Activated CD4-positive, alpha-beta memory T cell treated with anti-CD3 and anti-CD28 coated beads for 36 hours (primary cell): ENCODE measurements at places on chromosomes 4 and X. TPM values are rescaled to one million over a fixed set of nuclear protein-coding genes. Genes with fewer than 3 reads are reported as not detected.
A peak's percentile ranks its signal among the peaks of the same experiment; 100 is the strongest.

The PPA2 gene
- total RNA-seq: 113 TPM

The BEND4 gene
- 0.21 TPM for total RNA-seq

The GAGE1 gene
- total RNA-seq: not detected

The ARX gene
- not detected for total RNA-seq

The CT45A3 gene
- total RNA-seq: not detected

The EMCN gene
- not detected for total RNA-seq

The GRIA3 gene
- total RNA-seq: not detected

The SCML2 gene
- 2.2 TPM for total RNA-seq

The PAGE1 gene
- not detected for total RNA-seq

The LNX1 gene
- total RNA-seq: not detected

The EDA2R gene
- 1.3 TPM for total RNA-seq

The FAM193A gene
- 21.7 TPM for total RNA-seq

The CWH43 gene
- not detected for total RNA-seq

The CSN1S1 gene
- not detected for total RNA-seq

The SCD5 gene
- total RNA-seq: 0.14 TPM

GRCh38 chr4:7632971-7633370 is 198.2 kb upstream of the PSAPL1 start:
- H3K27ac ChIP-seq: no peak overlapping the region
- peaks cover 8% of the 10 kb centered on the region for H3K27me3 ChIP-seq
- H3K4me1 ChIP-seq: peaks cover 9% of the 10 kb centered on the region
- H3K36me3 ChIP-seq: no peaks in the 10 kb centered on the region

GRCh38 chr4:94595880-94596483 is 144.2 kb downstream of the PDLIM5 start:
- no peak overlapping the region for H3K4me3 ChIP-seq
- DNase-seq: no peak
- no peaks in the 10 kb centered on the region for H3K4me1 ChIP-seq

- no peaks in the 10 kb centered on the region for H3K27me3 ChIP-seq
- H3K27ac ChIP-seq: no peak overlapping the region
- H3K4me3 ChIP-seq: no peak overlapping the region
Observed at GRCh38 chr4:161336016-161336530, 827.7 kb downstream of the FSTL5 start.

GRCh38 chr4:8191136-8191747 is 7.8 kb upstream of the SH3TC1 start:
- no peaks in the 10 kb centered on the region for H3K27me3 ChIP-seq
- H3K4me3 ChIP-seq: no peak overlapping the region

DNA sequence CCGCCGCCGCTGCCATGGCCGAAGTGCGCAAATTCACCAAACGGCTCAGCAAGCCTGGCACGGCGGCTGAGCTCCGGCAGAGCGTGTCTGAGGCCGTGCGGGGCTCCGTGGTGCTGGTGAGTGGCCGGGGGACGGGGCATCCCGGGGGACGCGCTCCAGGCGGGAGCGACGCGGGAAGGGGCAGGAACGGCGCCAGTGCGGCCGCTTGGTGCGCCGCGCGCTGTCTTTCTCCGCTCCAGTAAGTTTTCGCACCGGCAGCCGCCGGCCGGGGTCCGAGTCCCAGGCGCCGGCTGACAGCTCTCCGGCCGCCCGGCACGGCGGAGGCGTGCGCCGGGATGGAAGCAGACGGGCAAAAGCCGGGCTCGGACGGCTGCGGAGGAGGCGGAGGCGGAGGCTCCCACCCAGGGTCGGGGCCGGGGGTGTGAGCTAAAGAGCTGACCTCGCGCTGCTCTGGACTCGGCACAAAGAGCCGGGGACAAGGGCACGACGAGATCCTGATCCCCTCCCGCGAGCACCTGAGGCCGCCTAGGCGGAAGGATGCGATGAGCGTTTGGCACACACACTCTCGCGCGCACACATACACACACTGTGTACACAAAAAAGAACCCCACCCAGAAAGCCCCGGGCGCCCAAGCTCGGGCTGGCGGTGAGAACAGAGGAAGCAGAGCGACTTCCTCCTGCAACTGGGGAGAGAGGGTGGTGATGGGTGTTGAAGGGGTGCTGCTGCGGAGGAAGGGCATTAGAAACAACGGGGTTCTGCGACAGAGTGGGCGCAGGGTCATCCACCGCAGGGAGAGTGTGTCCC is 545 bp downstream of the DOCK11 start:
- peaks cover 24% of the 10 kb centered on the region for H3K4me1 ChIP-seq
- DNase-seq: peak; percentile 85
- H3K4me3 ChIP-seq: peak overlapping the region; percentile 99
- peak overlapping the region; percentile 97 for H3K27ac ChIP-seq
- no peaks in the 10 kb centered on the region for H3K27me3 ChIP-seq

DNA sequence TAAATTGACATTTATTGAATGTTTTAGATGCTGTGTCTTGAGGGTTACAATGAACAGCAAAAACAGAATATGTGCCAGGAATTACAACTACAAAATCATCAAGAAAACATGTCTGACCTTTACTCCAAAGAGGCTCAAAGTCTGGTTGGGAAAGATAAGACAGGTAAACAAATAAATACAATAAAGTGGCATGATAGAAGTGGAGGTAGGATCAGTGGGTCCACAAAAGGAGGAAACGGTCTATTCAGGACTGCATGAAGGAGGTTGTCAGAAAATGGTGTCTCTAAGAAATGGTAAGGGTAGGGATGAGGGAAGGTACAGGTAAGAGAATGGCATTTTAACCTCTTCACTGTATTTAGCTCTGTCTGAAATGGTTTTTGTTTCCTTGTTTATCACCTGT is 3.8 kb downstream of the ARHGEF38 start:
- H3K27me3 ChIP-seq: peaks cover 5% of the 10 kb centered on the region
- H3K4me3 ChIP-seq: no peak overlapping the region
- H3K36me3 ChIP-seq: no peaks in the 10 kb centered on the region
- DNase-seq: no peak
- H3K27ac ChIP-seq: no peak overlapping the region

GRCh38 chr4:143338313-143338712 is 1.6 kb downstream of the GAB1 start:
- H3K4me3 ChIP-seq: no peak overlapping the region
- peaks cover 39% of the 10 kb centered on the region for H3K27me3 ChIP-seq
- no peak overlapping the region for H3K27ac ChIP-seq
- H3K4me1 ChIP-seq: peaks cover 8% of the 10 kb centered on the region

DNA sequence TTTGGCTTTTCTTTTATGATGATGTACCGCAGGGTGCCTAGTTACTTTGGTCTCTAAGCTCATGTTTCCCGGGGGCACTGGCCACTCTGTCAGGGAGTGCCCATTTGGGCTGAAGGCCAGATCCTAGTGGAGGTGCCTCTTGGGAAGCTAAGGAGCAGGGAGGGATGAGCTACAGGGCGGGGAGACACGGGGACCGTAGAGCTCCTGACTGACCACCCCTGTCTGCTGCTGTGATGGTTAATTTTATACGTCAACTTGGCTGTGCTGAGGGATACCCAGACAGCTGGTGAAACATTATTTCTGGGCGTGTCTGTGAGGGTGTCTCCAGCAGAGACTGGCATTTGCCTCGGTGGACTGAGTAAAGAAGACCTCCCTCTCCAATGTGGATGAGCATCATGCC is 24.9 kb upstream of the CLDN24 start:
- DNase-seq: no peak
- H3K4me3 ChIP-seq: no peak overlapping the region
- peaks cover 35% of the 10 kb centered on the region for H3K27me3 ChIP-seq
- no peaks in the 10 kb centered on the region for H3K36me3 ChIP-seq

GRCh38 chrX:68696267-68696990 is 49.0 kb downstream of the STARD8 start:
- no peak for DNase-seq
- peaks cover 13% of the 10 kb centered on the region for H3K27me3 ChIP-seq
- H3K4me1 ChIP-seq: peaks cover 6% of the 10 kb centered on the region
- no peak overlapping the region for H3K4me3 ChIP-seq

DNA sequence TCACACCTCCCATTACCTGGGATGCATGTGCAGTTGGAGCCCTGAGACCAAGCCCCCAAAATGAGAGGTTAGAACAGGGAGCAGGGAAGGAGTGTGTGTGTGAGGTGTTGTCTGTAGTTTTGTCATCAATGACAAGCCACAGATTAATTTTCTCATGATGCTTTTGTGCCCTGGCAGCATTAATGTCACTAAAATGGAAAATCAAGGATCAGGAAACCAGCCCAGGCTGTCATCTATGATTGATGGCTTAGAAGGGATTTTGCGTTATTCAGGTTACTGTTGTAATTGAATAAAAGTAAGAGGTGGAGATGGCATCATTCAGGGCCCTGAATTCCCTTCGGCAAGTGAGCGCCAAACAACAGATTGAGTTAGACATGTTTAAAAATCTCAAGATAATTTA is 130.5 kb upstream of the C1QTNF7 start:
- no peak overlapping the region for H3K4me3 ChIP-seq
- no peaks in the 10 kb centered on the region for H3K4me1 ChIP-seq
- H3K36me3 ChIP-seq: no peaks in the 10 kb centered on the region
- peaks cover 3% of the 10 kb centered on the region for H3K27me3 ChIP-seq
- H3K27ac ChIP-seq: no peak overlapping the region

DNA sequence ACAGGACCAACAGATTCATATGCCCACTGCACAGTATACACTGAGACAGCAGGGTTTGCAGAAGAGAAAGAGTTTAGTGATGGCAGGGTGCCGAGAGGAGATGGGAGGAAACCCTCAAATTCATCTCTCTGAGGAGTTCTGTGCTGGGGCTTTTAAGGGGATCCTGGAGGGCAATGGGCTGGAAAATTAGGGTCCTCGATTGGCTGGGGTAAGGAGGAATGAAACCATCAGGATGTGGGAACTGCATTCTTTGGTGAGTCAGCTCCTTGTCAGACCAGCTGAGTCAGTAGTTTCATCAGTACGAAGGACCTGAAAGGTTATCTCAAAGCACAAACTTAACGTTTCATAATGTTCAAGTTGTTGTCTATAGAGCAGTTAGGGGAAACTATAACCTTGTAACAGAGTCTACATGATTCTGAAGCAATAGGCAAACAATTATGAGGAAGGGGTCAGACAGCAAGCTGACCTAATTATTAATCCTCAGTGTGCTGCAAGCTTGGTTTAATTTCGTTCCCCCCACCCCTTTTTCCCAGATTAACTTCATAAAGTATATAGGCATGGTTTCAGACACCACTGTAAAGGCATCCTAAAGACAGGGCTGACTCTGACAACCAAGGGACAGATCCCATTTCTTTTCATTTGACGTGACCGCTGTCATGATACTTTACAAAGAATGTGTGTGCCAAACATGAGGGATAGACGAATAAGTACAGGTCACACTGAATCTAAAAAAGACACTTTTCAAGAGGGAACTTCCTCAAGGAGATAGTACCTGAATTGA is 1.5 kb upstream of the MSMO1 start:
- no peaks in the 10 kb centered on the region for H3K27me3 ChIP-seq
- peaks cover 21% of the 10 kb centered on the region for H3K4me1 ChIP-seq
- H3K36me3 ChIP-seq: peaks cover 10% of the 10 kb centered on the region
- peak overlapping the region; percentile 77 for H3K27ac ChIP-seq

DNA sequence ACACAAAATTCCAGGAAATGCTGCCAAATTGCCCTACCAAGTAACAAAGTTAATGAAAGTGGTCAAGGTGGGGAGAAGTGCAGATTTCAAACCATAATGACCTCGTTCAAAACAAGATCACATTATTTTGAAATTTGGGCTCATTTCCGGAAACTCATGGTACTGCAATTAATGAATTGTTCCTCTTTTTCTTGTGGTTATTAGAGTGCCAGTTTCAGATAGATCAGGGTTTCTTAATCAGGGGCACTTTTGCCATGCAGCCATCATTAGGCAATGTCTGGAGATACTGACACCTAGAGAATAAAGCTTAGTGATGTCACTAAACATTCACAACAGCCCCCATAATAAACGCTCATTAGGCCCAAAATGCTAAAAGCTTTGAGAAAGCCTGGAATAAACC is 381.5 kb upstream of the GALNT7 start:
- H3K4me1 ChIP-seq: no peaks in the 10 kb centered on the region
- H3K4me3 ChIP-seq: no peak overlapping the region
- no peaks in the 10 kb centered on the region for H3K36me3 ChIP-seq

- no peak overlapping the region for H3K4me3 ChIP-seq
- DNase-seq: no peak
- H3K27me3 ChIP-seq: no peaks in the 10 kb centered on the region
- no peaks in the 10 kb centered on the region for H3K36me3 ChIP-seq
Observed at GRCh38 chr4:41236508-41236907, 20.2 kb upstream of the UCHL1 start.

GRCh38 chr4:113293043-113293560 is 243.6 kb downstream of the ANK2 start:
- peaks cover 5% of the 10 kb centered on the region for H3K27me3 ChIP-seq
- no peak for DNase-seq
- H3K4me1 ChIP-seq: no peaks in the 10 kb centered on the region
- H3K4me3 ChIP-seq: no peak overlapping the region
- no peak overlapping the region for H3K27ac ChIP-seq

DNA sequence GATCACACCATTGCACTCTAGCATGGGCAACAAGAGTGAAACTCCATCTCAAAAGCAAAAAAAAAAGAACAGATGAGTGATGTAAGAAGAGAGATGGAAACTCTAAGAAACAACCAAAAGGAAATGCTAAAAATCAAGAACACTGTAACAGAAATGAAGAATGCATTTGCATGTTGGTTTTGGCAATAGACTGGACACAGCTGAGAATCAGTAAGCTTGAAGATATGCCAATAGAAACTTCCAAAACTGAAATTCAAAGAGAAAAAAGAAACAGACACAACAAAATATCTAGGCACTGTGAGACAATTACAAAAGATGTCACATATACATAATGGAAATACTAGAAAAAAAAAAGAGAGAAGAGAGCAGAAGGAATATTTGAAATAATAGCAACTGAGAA is 93.7 kb downstream of the BEND2 start:
- no peak for DNase-seq
- H3K27ac ChIP-seq: no peak overlapping the region
- no peak overlapping the region for H3K4me3 ChIP-seq
- no peaks in the 10 kb centered on the region for H3K4me1 ChIP-seq
- no peaks in the 10 kb centered on the region for H3K36me3 ChIP-seq
- peaks cover 2% of the 10 kb centered on the region for H3K27me3 ChIP-seq

DNA sequence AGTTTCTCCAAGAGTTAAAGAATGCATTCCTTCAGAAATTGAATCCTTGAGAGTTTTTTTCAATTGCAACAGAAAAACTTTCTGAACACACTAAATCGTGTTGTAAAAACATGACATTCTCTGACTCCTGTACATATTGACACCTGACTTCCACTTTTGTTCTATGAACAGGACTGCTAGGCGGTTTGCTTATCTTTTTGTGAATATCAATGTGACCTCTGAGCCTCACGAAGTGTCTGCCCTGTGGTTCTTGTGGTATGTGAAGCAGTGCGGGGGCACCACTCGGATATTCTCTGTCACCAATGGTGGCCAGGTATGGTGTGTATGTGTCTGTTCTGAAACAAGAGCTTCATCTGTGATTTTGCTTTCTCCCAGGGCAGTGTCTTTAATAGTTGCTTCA is 71.9 kb downstream of the MAOA start:
- DNase-seq: peak; percentile 11
- peaks cover 4% of the 10 kb centered on the region for H3K4me1 ChIP-seq
- peaks cover 6% of the 10 kb centered on the region for H3K27me3 ChIP-seq
- no peaks in the 10 kb centered on the region for H3K36me3 ChIP-seq
- H3K4me3 ChIP-seq: no peak overlapping the region
